GM03348 (cell line): ENCODE measurements at places on chromosomes 2 and 18.
A peak's percentile ranks its signal among the peaks of the same experiment; 100 is the strongest.

- no peak for DNase-seq
Measured at GRCh38 chr18:58533766-58534165, 95.1 kb downstream of the ALPK2 start.

- peak; percentile 24 for DNase-seq
Measured at GRCh38 chr2:190137561-190137960, 75.0 kb upstream of the MSTN start.

GRCh38 chr2:151757861-151758260 is 23.6 kb upstream of the NEB start:
- no peak for DNase-seq

DNA sequence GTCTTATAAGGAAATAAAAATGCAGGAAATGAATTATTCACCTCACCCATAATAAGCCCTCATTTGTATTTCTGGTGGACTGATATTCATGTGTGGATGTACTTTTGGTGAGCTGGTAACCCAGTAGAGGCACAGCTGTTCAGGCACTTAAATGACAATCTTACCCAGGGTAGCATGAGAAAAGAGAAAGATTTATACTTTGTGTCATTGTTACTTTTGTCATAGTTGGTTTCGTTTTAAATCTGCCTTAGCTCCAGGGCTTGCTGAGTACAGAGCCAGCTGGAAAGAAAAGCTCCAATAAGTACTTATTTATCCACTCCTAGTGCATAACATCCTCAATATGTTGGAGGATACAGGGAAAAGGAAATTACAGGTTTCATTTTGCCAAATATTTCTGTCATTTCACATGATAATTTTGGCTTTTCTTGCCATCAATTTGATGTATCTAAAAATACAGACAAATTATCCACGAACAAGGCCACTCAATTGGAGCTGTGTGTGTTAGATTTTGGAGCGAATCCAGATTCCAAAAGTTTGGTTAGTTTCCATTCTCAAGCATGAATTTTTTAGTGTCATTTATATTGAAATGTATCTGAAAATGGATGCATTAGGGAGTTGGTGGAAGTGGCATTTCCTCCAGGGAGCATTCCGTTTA is 1276.1 kb upstream of the FAM98A start:
- no peak for DNase-seq

DNA sequence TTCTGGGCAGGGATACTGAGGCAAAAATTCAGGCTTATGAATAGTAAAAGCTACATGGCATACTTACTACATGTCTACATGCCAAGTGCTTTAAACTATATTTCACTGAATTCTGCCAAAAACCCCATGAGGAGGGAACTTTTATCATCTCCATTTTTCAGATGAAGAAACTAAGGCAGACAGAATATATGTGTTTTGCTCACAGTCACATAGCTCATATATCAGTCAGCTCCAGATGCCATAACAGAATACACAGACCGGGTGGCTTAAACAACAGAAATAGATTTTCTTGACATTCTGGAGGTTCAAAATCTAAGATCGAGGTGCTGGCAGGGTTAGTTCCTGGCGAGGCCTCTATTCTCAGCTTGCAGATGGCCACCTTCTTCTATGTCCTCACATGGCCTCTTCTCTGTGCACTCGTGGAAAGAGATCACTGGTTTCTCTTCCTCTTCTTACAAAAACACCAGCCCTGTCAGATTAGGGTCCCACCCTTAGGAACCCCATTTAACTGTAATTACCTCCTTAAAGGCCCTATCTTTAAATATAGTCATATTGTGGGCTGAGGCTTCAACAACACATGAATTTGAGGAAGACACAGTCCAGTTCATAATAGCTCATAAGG is 27.1 kb upstream of the CREB1 start:
- DNase-seq: no peak

DNA sequence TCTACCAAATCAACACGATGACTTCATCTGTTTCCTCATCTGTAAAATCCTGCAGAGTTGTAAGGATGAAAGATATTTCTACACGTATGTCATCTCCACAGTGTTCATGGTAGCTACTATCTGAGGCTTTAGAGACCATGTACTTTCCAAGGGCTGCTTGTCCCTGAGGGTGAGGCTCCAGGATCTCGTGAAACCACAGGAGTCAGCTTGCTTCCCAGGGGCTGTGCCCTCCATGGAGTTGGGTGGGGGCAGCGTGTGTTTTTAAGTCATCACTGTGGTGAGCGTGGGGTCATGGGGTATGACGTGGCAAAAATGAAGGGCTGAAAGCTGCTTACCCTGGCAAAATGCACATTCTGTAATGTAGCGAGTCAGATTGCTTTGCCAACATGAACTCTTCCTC is 81.6 kb downstream of the ASAP2 start:
- peak; percentile 74 for DNase-seq

GRCh38 chr2:149038442-149039212 is at the start of gene LYPD6B:
Gene LYPD6B, plus strand, starts transcription at chr2:149038699. Its CDS starts 92,250 bp downstream, at chr2:149130949.
- peak; percentile 64 for DNase-seq
